ENCODE measurements at places on chromosomes 7 and 10.

DNA sequence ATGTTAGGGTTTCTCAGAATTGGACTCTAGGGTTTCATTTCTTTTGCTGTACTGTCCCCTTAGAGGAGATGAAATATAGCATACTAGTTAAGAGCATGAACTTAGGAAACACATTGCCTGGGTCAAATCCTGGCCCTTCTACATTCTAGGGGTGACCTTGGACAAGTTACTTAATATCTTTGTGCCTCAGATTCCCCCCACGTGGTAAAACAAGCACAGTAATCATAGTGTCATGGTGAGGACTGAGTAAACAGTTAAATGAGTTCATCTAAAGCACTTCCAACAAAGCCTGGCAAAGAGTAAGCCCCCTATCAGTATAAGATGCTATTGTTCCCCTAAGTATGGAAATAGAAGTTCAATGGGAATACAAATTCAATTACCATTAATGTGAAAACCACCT, 5.1 kb downstream of the DPY19L1 start:
- no peak for DNase-seq

- no peak for DNase-seq
Observed at GRCh38 chr10:76306856-76307255, 875.4 kb downstream of the LRMDA start.

DNA sequence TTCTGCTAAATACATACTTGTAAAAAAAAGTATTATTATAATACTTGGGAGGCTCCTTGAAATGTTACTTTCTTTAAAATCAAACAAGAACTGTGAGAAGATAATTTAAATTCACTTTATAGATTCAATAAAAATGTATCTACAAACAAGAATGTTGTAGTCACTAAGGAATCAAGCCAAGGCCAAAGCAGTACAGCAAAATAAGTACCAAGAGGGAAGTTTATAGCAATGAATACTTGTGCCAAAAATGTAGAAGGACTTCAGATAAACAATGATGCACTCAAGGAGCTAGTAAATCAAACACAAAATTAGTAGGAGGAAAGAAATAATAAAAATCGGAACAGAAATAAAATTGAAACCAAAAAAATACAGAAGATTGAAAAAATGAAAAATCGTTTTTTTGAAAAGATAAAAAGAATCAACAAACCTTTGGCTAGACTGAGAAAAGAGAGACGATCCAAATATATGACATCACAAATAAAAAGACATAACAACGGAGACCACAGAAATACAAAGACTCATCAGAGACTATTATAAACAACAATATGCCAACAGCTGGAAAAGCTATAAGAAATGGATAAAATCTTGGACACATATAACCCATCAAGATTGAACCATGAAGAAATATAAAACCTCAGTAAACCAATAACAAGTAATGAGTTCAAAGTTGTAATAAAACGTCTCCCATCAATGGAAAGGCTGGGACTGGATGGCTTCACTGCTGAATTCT, 286.0 kb upstream of the TMEM229A start:
- DNase-seq: no peak

GRCh38 chr7:68682910-68683309, 915.4 kb upstream of the AUTS2 start:
- DNase-seq: no peak

DNA sequence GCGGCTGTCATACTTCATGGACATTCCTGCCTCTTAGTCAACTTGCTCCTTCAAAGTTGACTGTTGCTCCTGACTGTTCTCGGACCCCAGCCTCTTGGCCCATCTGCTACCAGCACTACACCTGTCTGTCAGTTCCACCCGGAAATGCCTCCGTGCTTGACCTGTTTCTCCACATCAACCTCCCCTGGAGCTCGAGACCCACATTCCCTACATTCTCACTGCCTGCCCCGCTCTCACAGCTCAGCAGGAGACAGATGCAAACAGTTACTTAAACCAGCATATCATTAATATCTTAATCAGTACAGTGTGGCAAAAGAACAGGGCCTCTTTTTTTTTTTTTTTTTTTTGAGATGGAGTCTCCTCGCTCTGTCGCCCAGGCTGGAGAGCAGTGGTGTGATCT, 174.3 kb downstream of the NRP1 start:
- no peak for DNase-seq

GRCh38 chr7:82105463-82105862, 335.6 kb upstream of the HGF start:
- DNase-seq: no peak

DNA sequence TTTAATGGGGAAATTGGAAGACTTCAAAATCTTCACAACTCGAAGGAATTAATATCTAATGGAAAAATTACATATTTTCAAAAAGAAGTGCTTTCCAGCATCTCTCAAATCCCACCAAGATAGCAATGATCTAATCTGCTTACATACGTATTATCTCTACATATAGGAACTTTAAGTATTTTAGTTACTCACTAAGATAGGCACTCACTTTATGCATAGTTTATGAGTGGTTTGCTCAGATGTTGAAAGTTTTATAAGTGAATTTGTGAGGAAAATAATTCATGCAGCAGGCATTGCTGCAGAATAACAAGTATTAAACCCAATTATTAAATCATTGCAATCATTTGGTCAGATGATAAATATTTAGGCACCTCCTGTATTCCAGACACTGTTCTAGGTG, 2.3 kb upstream of the CYTH3 start:
- no peak for DNase-seq
